H1 (cell line): ENCODE measurements at places on chromosomes 13 and 19.

DNA sequence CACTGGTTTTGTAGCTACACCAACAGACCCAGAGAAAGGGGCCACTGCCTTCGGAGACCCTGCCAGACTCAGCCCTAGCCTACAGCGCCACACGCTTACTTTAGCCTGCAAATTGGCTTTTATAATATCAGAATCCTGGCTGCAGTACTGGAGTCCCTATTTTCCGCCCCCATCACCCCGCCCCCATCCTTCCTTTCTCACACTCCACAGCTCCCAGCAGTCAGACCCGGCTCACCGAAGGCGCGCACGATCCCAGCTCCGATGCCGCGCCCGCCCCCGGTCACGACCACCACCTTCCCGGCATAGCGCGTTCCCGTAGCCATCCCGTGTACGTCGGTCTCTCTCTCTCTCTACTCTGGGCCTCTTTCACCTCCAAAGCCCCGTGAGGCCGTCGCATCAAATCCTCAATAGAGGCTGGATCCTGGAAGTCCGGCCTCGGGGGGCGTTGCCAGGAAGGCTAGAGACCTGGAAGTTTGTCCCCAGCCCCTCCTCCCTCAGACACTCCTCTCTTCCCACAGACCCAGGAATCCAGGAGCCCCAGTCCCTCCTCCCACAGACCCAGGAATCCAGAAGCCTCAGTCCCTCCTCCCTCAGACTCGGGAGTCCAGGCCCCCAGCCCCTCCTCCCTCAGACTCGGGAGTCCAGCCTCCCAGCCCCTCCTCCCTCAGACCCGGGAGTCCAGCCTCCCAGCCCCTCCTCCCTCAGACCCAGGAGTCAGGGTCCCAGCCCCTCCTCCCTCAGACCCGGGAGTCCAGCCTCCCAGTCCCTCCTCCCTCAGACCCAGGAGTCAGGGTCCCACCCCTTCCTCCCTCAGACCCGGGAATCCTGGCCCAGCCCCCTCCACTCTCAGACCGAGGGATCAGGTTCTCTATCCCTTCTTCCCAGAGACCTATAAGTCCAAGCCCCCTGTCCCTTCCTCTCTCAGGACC lies at the start of gene HSD17B14:
HSD17B14 (minus strand) TSS at position 403 of the 929 bp plus-strand sequence; CDS start at position 323, 80 bp downstream.
- DNase-seq = peak; percentile 80

GRCh38 chr19:6275170-6275744 lies 4.5 kb downstream of the MLLT1 start:
- DNase-seq = no peak

GRCh38 chr19:41198559-41198958 lies 5.5 kb downstream of the CYP2S1 start:
- no peak for DNase-seq

- DNase-seq = no peak
Observed at GRCh38 chr13:25847145-25847544, 204.7 kb downstream of the SHISA2 start.

DNA sequence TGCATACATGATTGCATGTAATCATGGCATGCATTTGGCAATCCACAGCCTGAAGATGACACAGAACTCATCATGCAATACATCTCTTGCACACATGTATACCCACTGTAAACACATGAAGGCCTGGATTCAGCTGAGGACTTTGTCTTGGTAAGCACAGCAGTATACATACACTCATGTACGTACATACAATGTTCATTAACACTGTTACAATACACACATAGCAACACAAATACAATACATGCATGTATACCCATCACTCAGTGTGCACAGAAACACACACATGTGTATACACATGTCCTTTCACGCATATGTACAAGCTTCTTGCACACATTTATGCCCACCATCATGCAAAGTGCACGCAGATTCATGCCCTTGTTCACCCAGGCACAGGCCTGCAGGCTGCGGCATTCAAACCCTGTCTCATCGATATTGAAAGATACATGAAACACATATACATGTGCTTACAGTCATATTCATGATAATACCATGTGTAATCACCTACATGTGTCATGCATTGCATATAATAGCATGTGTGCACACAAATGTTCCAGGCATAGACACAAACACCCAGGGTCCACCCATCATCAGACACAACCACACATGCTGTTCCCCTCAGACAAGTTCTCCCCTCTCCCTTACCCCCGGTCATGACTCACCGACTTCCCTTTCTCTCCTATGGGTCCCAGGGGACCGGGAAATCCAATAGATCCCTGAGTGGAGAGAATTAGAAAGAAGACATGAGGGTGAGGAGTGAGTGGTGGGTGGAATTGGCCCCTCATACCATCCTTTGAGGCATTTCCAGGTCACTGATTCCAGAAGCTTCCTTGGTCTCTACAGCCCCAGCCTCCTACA lies 28.7 kb downstream of the COL5A3 start:
- DNase-seq = no peak

GRCh38 chr19:37994823-37995130 lies 87.8 kb downstream of the SIPA1L3 start:
- DNase-seq = no peak

DNA sequence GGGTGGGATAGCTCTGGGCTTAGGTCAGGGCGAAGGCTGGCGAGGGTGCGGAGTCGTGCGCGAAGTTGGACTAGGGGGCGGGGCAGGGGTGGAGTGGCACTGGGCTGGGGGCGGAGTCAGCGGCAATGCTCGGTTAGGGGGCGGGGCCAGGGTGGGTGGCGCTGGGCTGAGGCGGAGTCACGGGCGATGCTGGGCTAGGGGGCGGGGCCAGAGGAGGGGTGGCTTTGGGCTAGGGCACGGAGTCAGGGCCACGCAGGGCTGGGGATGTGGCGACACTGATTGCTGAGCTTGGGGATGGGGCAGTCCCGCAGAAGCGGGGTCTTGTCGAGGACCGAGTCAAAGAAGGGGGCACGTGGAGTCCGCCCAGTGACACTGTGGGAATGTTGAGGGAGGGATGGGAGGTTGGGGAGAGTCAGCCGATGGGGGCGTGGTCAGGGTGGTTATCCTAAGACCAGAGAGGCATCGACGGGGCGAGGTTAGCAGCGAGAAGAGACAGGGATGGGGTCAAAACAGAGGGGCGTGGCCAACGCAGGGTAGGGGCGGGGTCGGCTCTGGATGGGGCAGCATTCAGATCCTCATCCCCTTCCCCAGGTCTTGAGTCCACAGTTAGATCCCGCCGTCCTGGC lies 8.7 kb downstream of the HOMER3 start:
- peak; percentile 99 for DNase-seq

- DNase-seq = no peak
Observed at GRCh38 chr19:38384209-38385027, 3.4 kb downstream of the GGN start.

- no peak for DNase-seq
Observed at GRCh38 chr13:47326061-47326460, 429.2 kb upstream of the HTR2A start.

GRCh38 chr19:58326501-58326913 lies 287 bp upstream of the ZSCAN22 start:
- no peak for DNase-seq

DNA sequence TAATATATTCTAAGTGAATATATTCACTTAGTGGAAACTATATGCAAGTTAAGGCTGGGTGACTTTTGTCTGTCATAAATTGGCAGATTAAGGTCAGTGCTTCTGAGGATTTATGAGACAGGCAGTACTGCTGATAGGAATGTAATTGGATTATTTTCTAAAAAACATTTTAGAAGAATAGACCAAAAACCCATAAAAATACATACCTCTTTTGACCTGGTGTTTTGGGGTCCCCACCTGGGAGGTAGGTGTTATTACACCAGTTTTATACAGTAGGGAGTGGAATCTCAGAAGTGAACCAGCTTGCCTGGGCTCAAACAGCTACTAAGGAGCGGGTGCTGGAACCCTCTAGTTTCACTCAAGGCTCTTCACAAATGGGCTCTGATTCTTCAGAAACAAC lies 25.3 kb downstream of the COG3 start:
- DNase-seq = no peak

DNA sequence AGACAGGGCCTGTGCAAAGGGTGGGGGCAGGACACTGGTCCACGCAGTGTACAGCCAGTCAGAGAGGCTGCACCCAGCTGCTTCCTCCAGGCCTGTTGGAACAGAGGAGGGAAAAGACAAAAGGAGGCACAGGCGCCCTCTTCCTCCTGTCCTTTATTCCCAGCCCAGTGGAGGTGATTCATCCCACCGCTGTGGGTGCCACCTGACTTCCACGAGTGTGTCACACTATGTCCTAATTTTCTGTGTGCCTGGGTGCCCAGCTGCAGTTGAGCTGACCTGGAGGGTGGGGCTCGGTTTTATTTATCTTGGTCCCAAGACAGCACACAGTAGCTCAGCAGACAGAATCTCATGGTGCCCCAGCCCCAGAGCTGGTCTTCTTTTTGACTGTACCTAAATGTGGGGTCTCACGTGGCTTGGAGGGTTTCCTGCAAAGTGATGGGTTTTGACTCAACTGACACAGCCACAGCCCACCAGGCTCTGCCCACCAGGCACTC lies 9.0 kb downstream of the EPS15L1 start:
- no peak for DNase-seq

- no peak for DNase-seq
Observed at GRCh38 chr19:47896773-47897172, 10.7 kb upstream of the SULT2A1 start.

DNA sequence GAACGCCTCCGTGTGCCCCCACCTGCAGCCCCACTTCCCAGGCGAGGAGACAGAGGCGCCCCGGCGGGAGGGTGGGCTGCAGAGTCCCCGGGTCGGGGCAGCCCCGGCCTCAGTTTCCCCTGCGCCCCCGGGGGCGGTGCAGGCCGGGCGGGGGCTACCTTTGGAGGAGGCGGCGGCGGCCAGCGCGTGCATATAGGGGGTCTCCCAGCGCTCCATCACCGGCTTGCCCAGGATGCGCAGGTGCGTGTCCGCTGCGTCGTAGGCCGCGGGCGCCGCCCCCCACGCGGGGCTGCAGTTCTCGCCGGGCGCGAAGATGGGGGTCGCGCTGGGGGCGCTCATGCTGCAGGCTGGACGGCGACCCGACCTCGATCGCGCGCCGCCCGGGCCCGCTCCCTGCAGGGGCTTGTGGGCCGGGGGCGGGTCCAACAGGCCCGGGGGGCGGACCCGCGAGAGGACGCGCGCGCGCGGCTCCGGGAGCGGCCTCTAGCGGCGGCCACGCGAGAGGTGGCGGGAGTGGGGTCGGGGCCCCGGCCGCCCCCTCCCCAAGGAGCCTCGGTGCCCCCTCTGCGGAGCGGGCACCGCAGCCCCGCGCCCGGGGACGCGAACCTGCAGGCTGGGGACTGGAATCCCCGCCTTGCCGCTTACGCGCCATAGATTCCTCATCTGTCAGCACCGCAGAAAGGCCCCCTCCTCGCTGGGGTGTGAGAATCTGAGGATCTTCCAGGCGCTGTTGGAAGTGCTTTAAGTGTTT lies at the start of gene GAMT:
GAMT (minus strand) TSS at position 405 of the 751 bp plus-strand sequence; CDS start at position 339, 66 bp downstream.
- DNase-seq = no peak

- no peak for DNase-seq
Observed at GRCh38 chr19:39953915-39954314, 17.1 kb upstream of the PSMC4 start.

DNA sequence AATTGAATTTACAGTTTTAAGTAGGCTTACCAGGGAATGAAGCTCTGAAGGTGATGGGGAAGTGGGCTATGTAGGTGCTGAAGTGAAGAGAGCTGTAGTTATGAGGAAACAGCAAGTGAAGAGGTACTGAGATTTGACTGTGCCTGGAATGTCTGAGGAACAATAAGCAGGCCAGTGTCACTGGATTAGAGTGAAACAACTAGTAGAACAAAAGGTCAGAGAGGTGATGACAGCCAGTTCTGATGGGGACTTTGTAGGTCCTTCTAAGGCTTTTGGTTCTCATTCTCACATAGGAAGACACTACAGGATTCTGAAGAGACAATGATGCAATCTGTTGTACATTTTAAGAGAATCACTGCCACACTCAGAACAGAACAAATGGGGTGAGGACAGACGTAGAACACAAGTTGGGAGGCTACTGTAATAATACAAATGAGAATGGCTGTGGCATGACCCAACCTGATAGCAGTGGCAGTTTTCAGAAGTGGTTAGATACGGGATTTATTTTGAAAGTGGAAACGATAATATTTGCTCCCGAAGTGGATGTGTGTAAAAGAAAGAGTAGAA lies 130.8 kb downstream of the MYCBP2 start:
- DNase-seq = no peak

- DNase-seq = no peak
Observed at GRCh38 chr13:75762076-75762937, 126.2 kb downstream of the LMO7 start.

- DNase-seq = no peak
Observed at GRCh38 chr13:66859934-66860877, 369.9 kb downstream of the PCDH9 start.

DNA sequence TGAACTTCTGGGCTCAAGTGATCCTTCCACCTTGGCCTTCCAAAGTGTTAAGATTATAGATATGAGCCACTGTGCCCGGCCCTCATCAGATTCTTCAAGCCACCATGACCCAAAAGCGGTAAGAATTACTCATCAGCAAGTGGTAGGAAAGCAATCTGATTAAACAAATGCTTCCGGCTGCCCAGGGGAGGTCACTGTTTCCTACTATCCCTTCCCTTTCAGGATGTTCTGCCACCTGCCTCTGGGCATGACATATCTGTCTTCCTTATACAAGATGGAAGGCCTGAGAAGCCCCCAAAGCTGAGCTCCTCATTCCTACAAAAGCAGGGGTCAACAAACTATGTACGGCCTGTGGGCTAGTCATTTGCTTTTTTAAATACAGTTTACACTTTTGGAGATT lies 7.0 kb downstream of the ABHD8 start:
- no peak for DNase-seq

GRCh38 chr13:26528527-26528926 lies 29.0 kb upstream of the WASF3 start:
- no peak for DNase-seq

DNA sequence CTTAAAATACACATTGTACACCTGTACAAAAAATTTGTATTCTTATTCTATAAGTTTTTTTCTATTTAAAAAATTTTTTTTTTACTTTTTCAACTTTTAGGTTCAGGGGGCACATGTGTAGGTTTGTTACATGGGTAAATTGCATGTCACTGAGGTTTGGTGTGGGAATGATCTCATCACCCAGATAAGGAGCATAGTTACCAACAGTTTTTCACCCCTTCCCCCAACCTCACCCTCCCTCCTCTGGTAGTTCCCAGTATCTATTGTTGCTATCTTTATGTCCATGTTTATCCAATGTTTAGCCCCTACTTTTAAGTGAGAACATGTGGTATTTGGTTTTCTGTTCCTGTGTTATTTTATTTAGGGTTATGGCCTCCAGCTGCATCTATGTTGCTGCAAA lies 89.9 kb downstream of the CDK8 start:
- no peak for DNase-seq

- no peak for DNase-seq
Observed at GRCh38 chr13:48055712-48056111, 18.2 kb downstream of the NUDT15 start.

DNA sequence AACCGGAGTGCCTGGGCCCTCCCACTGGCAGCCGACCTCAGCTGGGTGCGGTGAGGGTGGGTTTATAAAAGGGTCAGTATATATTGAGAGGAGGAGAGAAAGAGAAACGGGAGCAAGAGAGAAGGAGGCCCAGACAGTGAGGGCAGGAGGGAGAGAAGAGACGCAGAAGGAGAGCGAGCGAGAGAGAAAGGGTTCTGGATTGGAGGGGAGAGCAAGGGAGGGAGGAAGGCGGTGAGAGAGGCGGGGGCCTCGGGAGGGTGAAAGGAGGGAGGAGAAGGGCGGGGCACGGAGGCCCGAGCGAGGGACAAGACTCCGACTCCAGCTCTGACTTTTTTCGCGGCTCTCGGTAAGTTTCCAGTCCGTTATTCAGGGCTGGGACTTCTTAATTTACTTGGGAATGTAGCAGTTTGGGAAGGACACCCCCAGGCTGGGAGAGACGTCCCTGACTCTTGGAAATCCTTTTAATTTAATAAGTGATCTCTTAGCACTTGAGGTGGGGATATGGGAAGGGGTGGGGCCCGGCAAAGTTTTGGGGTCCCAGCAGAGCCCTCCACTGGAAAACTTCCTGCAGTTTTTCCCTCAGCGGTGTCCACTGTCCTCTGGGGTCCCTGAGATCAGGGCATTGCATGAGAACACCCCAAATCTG lies at the start of gene EMP3:
EMP3 (plus strand) TSS at position 288 of the 646 bp plus-strand sequence. CDS start 1,293 bp downstream, outside the sequence.
- peak; percentile 78 for DNase-seq
